ENCODE measurements at places on chromosomes 1 and 21. TPM values are rescaled to one million over a fixed set of nuclear protein-coding genes. Genes with fewer than 3 reads are reported as not detected.

DNA sequence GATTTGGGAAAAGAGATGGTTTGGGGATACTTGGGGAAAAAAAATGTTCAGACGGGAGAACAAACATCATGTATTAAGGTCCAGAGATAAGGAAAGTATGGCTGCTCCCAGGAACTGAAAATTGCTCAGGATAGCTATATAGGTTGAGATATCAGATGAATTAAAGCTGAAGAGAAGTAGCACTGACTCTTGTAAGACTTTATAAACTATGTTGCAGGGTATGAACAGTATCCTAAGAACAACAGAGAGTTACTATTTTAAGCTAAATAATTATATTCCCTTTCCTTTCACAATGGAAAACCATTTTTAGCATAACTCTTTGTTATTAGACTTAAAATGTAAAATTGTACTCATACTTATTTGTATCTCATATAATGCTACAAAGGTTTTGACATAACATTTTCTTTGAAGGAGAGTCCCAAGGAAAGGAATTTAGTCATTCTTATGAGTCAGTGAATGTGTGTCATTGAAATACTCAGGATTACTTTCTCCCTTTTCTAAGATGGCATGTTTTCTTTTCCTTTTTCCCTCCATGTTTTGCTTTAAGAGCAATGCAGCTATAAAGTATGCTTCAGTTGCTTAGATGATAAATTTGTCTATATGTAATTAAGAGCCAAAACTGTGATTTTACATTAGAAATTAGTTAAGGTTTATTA is 139.4 kb upstream of the KIAA1614 start:
- DNase-seq: no peak

DNA sequence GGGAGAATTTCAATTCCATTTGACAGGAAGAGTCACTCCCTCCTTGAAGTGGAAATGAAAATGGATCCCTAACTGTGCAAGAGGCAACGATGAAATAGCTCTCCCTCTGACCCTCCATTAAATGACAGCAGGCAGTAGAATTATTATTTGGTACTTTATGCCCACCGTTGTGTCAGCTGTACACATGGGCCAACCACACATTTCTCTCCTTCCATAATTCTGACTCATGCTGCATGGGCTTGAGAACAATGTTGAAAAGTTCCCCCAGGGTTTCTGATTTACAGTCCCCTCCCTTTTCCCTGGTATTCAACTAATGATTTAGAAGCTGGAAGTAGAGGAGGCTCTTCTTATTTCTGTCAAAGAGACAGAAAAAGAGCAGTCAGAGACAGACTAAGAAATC is 103.5 kb downstream of the RGS7 start:
- no peak for DNase-seq

DNA sequence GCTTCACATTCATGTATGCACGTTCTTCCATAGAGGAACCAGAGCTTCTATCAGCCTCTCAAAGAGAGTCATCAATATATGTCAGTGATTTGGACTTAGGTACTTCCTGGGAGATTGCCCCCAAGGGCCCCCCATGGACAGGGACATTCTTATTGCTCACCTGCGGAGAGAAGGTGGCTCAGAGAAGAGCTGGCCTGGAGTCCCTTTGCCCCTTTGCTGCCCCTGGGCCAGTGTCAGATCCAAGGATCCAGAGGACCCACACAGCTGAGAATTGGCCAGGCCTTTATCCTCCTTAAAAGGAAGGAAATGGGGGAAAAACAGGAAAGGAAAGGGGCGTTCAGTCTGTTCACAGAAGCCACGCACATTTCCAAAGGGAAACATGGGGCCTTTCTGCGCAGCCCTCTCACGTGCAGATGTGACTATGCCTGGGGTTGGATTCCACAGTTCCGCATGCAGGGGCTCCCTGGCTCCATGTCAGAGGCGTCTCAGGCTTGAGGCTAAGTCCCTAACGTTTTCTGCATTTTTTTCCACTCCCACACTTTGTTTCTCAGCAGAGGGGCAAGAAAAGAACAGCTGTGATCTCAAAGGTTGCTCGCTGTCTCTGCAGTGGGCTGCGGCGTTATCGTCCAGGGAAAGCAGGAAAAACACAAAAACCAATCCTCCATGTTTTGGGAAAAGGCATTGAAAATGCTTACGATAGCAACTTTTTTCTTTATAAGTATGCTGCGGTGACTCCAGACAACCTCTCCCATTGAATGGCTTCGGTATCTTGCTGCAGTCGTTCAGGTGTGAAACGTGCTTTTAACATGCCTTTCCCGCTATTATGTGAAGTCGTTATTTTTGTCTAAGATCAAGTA is 5.9 kb downstream of the C1orf226 start:
- peak; percentile 22 for DNase-seq

- DNase-seq: no peak
Measured at GRCh38 chr1:27981145-27981544, 21.4 kb downstream of the XKR8 start.

- DNase-seq: no peak
Measured at GRCh38 chr1:86841116-86841515, 72.8 kb downstream of the SELENOF start.

DNA sequence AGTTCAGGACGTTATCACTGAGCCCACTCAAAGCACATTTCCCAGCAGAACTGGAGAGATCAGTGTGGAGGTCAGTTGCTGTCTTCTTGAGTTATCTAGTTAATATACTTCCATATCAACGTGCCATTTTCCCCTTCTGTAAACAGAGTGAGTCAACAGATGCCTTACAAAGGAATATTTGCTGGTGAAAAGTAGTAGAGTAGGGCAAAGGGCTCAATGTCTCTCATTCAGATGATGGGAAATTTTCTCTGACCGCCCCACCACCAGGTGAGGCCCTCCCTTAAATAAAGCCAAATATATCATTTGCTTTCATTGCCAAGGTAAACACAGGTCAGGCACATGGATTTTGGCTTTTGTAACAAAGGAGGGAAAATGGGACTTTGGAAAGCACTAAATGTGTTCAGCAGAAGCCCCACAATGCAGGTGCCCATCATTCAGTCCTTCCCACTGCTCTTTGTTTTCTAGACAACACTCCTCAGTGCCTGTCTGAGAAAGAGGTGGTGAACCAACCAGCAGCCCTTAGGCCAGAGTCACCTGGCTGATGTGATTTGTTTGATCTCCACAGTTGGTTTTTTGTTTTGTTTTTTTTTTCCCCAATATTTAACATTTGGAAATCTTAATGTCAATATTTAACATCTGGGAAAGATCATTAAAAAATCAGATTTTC is 40.5 kb upstream of the SAMD13 start:
- no peak for DNase-seq

GRCh38 chr21:32592929-32593502 is 7.7 kb upstream of the TCP10L start:
- DNase-seq: no peak

DNA sequence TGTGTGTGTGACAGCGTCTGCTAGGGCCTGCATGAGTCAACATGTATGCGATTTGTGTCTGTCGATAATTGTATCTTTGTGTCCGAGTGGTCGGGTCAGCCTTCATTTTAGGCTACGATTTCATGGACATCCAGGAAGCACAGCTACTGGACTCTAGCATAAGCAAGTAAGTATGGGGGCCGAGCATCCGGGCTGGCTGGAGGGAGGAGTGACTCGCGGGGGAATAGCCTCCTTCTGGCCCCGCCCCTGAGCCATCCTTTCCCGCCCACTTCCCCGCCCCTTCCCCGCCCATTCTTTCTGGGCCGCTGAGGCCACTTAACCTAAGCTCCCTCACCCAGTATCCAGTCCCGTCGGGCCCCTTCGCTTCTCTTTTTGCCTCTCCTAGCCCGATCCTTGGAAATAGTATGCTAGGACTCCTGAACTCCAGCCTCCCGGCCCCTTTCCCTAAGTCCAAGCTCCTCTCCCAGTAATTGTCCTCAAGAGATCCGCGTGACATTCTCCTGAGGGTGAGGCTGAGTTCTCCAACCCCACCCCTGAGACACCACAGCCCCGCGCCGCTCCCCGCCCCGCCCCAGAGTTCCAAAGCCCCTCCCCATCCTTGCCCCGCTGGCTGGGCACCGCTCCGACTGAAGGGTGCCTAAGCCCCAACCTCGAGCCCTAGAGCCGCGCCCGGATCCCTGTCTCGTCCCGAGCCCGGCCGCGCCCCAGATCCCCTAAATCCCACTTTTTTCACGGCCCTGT is 1.2 kb downstream of the MAP3K6 start:
- DNase-seq: peak; percentile 93

Gene UHMK1
- 49.7 TPM for total RNA-seq

Gene GBP4
- 13.6 TPM for total RNA-seq

Gene COL8A2
- 8.0 TPM for total RNA-seq
